ENCODE measurements at places on chromosomes 13 and 19.
A peak's percentile ranks its signal among the peaks of the same experiment; 100 is the strongest.

DNA sequence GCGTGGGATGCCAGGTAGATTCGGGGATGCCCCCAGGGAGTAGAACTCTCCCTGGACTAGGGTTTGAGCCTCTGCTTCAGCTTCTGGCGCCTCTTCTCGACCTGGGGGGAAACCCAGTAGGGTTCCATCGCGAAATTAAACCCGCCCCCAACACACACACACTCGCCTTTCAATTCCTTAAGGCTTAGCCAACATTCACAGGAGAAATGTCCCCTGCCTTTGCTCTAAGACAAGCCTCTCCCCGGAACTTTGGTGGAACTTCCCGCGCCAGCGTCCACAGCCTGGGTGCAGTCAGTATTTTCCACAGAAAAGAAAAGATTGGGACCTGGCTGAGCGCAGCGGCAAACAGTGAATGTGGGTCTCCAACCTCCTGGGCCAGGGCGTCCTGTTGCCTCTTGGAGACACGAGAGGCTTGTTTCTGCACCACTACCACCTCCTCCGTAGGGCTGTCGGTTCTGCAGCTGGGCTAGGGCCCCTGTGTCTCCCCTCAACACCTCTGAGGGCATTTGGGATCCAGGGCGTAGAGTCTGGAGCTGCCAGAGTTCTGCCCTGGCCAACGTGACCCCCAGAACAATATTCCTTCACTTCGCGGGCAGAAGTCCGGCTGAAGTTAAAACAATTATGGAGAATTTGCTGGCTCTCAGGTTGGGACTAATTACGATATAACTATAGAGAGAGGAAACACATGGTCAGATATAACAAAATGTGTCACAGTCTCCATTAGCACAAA lies 3.2 kb downstream of the PDX1 start:
- DNase-seq: no peak

DNA sequence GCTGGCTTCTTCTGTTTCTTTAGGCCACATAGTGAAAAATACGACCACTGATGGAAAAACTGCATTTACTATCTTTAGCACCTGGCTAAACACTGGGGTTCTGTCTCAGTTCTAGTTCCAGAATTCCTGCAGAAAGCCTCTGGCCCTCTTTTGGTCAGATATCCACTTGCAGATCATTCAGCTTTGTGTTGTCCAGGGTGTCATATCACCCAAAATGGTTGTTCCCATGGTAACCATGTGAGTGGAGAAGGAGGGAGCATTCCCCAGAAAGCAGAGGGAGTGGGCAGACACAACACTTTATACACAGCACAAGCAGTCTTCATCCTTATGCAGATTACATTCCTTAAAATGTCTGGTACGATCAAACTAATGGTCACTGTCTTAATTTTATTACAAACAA lies 73.5 kb downstream of the CAB39L start:
- no peak for DNase-seq

DNA sequence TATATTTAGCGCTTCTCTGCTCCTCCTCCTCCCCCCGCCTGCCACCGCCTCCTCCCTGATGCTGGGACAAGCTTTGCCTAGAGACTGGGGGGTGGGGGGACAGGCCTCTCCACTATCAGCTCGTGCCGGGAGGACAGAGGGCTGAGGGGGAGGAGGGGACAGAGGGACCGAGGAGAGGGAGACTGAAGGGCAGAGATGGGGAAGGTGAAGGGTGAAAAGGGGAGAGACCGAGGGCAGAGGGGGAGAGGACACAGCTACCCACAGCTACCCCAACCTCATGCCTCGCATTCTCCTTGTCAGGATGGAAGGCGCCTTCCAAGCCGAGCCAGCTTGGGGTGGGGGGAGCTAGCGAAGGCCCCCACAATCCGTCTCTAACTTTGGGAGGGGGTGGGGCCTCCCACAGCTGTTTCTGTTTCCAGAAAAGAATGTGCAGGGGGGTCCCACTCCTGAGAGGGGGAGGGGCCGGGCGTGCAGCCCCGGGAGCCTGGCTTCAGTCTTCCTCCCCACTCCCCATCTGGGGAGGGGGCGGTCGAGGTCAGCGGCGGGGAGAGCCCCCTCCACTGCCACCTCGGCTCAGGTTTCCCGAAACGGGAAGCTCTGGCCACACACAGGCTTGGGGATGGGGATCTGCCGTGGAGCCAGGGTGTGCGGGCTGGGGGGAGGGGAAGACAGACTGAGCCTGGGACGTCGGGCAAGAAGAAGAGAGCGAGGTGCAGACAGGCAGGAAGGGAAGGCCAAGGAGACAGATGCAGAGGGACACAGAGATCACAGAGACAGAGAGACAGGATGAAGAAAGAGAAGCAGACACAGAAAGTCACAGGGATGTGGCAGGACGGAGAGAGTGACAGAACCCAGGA lies 1.6 kb downstream of the DACT3 start:
- DNase-seq: no peak

DNA sequence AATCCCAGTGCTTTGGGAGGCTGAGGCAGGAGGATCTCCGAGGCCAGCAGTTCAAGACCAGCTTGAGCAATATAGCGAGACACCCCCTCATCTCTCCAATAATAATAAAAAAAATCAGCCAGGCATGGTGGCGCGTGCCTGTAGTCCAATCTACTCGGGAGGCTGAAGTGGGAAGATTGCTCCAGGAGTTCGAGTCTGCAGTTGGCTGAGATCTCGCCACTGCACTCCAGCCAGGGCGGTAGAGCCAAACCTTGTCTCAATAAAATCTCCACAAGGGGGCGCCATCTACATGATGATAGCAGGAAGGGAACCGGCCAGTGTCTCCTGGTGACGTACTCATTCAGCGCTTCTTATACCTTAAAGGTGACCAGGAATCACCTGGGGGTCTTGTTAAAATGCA lies 13.6 kb upstream of the C5AR1 start:
- peak; percentile 26 for DNase-seq

- DNase-seq: no peak
Observed at GRCh38 chr19:21519488-21519887, 14.1 kb downstream of the ZNF429 start.
